Stimulated activated CD4-positive, alpha-beta T cell treated with anti-CD3 and anti-CD28 coated beads, Interleukin-4, amount 100 ng/mL, for 1 hour (primary cell): ENCODE measurements at places on chromosomes 6 and 20.

DNA sequence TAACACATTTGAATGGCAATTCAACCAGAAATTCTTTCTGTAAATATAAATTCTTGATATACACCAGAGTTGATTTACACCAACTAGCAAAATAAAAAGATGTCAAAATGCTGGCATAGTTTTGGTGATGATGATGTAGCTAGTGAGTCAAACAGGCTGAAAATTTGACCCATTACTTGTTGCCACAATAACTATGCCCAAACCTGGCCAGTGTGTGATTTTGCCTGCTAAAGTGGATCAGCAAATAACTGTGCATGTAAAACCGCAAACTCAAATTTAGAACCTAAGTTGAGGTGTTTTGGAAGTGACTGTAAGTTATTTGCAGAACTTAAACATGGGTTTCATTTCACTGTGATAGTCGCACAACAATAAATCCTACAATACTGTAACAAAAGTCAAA is 125.9 kb downstream of the KIF6 start:
- no peak for DNase-seq

- no peak for DNase-seq
Observed at GRCh38 chr6:100202417-100203194, 208.6 kb upstream of the MCHR2 start.

DNA sequence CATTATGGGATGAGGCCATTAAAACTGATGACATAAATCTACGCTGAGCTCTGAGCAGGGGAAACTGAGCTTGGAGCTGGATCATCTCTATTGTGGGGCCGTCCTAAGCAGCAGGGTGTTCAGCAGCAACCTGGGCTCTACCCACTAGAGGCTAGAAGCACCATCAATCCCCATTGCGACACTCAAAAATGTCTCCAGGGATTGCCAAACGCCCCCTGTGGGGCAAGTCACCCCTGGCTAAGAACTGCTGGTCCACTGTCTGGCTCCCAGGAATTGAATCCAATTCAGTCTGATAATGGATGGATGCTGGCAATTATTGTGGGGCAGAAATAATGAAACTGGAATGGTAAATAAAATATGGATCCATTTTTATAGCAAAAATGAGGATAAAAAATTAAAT is 38.2 kb downstream of the PMEPA1 start:
- DNase-seq: no peak

- no peak for DNase-seq
Observed at GRCh38 chr6:84065693-84066290, 32.2 kb downstream of the MRAP2 start.

GRCh38 chr6:169795196-169795595 is 43.8 kb downstream of the ERMARD start:
- no peak for DNase-seq
